ENCODE measurements at places on chromosomes 11 and 22. TPM values are rescaled to one million over a fixed set of nuclear protein-coding genes. Genes with fewer than 3 reads are reported as not detected.

Gene RIBC2
- 14.9 TPM for total RNA-seq

Gene INSC
- total RNA-seq: 1.0 TPM

Gene MRPL48
- 87.4 TPM for total RNA-seq

Gene IRAG1
- total RNA-seq: 0.81 TPM

Gene OR5A1
- total RNA-seq: not detected

Gene RAG1
- 0.07 TPM for total RNA-seq

Gene CRYBA4
- total RNA-seq: not detected

Gene MGAT3
- total RNA-seq: 2.7 TPM

Gene RAB3IL1
- total RNA-seq: 21.9 TPM

Gene GLB1L2
- 21.7 TPM for total RNA-seq

Gene KDM4E
- total RNA-seq: not detected

Gene SCGB1C1
- not detected for total RNA-seq

Gene MS4A8
- total RNA-seq: 1.5 TPM

Gene CHRM1
- total RNA-seq: 0.41 TPM

Gene DUSP8
- total RNA-seq: 0.70 TPM

Gene TPH1
- total RNA-seq: 0.24 TPM

Gene PLAAT3
- total RNA-seq: 0.46 TPM

Gene EMID1
- 0.15 TPM for total RNA-seq

Gene RIMBP3C
- total RNA-seq: 1.9 TPM

Gene OTOG
- total RNA-seq: not detected

Gene DDX25
- 0.39 TPM for total RNA-seq

Gene DCDC1
- 1.0 TPM for total RNA-seq

Gene ADM2
- total RNA-seq: 5.4 TPM

Gene FLRT1
- 0.45 TPM for total RNA-seq

Gene UCP2
- 88.5 TPM for total RNA-seq

Gene CNTF
- 5.1 TPM for total RNA-seq

Gene CASP5
- total RNA-seq: not detected

Gene CCDC90B
- total RNA-seq: 51.6 TPM

Gene NAV2
- not detected for total RNA-seq

Gene CECR2
- 6.6 TPM for total RNA-seq

Gene ACTN3
- not detected for total RNA-seq

Data from A673 (cell line).